Dorsolateral prefrontal cortex (tissue), 122 donors: ENCODE measurements at places on chromosomes 7 and 10.

DNA sequence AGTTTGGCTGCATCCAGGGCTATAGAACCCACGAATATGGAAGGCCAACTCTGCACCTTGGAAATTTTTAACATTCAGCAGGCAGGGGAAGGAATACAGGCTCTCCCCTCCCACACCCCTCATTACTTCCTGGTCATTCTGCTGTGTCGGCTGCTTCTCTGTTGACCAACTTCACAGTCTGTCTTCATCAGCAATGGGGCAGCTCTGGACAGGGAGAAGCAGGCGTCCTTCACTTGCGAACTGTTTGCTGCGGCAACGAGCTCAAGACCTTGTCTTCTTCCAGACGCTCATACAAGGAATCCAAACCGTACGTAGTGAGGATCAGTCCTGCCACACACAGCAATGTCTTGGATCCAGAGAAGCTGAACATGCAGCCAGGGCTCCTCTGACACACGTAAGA, 192.2 kb downstream of the DIP2C start:
- DNase-seq = no peak

GRCh38 chr7:132240262-132240661, 336.0 kb downstream of the PLXNA4 start:
- no peak for DNase-seq

- no peak for DNase-seq
These were observed 5.7 kb upstream of the ARPC1B start for GRCh38 chr7:99368750-99369389.

- DNase-seq = no peak
These were observed 356.7 kb downstream of the HPSE2 start for GRCh38 chr10:98878921-98879320.

DNA sequence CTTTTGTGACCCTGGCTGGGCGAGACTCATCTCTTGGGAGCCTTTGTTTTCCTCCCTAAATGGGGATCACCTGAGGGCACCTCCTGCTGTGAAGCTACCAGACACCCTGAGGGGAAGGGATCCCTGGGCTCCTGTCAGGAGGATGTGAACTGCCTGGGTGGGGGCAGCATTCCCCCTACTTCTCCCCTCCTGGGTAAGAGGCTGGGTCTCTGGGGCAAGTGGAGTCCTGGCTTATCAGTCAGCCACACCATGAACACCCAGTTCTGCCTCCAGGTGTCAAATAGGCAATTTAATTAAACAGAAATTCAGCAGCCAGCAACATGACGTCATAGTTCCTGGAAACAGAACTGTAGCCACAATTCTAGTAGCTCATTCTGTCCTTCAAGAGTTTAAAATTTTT, 97.7 kb upstream of the RET start:
- DNase-seq = no peak

DNA sequence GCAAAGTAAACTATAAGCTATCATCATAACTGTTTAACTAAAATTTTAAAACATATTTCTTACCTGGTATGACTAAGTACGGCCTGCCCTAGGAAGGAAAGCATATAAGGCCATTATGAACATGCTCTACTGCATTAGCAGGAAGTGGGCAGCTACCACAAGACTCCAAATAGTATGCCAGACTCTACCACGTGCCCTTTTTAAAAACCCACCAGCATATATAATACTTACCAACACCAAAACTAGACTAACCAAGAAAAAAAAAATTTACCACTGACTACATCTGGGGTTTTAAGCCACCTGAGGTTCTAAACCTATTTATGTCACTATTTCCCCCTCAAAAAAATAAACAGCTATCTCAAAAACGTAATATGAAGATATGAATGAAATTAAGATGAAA, 30.1 kb downstream of the NUDCD3 start:
- DNase-seq = no peak

GRCh38 chr10:124401633-124402032, 17.1 kb downstream of the OAT start:
- no peak for DNase-seq

GRCh38 chr10:53025172-53025711, 252.7 kb upstream of the MBL2 start:
- no peak for DNase-seq

DNA sequence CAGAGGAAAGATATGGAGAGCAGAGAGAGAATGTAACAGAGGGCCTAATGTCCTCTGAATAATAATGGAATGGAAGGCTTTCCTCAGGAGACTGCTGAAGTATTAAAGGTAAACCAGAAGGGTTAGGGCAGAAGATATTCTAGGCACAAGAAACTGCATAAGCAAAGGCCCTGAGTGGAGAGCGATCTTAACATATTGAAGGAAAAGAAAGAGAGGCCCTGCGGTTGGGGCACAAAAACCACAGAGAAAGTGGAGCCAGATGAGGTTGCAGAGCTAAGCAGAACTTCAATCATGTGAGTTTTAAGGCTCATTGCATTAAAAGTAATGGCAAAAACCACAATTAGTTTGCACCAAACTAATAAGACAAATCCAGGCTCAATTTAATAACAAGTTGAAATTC, 115.8 kb upstream of the VSTM2A start:
- DNase-seq = no peak

GRCh38 chr7:150754951-150755350, 17.7 kb downstream of the GIMAP5 start:
- no peak for DNase-seq
